ENCODE measurements at places on chromosomes 5 and 9.

DNA sequence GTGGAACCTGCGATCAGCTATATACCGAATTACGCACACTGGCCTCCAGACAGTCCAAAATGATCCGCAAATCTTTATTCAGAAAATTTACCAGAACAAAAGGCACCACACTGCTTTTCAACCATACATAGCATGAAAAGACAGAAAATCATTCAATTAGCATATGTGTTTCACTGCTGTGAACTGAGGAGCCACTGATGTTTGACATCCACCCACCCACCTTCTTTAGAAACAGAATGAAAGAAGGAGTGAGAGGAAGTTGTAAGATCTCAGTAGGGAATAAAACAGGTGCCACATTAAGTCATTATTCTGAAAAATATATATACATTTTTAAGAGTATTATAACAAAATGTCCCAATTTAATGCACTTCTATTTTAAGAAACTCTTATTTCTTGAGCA, 156.8 kb downstream of the NFIB start:
- no peak for DNase-seq

- no peak for DNase-seq
Measured at GRCh38 chr5:13276156-13276555, 668.3 kb downstream of the DNAH5 start.

DNA sequence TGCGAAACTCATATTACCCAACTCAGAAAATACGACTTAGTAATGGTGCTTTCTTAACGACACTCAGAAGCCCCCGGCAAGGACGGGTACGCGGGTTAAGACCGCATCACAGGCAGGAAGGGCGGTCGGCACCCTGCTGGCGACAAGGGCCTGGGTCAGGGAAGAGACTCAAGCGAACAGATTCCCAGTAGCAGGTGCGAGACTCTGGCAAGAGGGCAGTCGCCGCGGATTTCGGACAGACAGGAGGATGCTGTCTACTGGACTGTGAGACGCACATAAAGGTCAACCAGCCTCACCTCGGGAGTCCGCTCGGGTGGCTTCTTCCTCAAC, 398 bp downstream of the RAPGEF6 start:
- peak; percentile 73 for DNase-seq

- DNase-seq: peak; percentile 62
Measured at GRCh38 chr5:141512911-141513626, 24.2 kb downstream of the PCDHGC5 start.

DNA sequence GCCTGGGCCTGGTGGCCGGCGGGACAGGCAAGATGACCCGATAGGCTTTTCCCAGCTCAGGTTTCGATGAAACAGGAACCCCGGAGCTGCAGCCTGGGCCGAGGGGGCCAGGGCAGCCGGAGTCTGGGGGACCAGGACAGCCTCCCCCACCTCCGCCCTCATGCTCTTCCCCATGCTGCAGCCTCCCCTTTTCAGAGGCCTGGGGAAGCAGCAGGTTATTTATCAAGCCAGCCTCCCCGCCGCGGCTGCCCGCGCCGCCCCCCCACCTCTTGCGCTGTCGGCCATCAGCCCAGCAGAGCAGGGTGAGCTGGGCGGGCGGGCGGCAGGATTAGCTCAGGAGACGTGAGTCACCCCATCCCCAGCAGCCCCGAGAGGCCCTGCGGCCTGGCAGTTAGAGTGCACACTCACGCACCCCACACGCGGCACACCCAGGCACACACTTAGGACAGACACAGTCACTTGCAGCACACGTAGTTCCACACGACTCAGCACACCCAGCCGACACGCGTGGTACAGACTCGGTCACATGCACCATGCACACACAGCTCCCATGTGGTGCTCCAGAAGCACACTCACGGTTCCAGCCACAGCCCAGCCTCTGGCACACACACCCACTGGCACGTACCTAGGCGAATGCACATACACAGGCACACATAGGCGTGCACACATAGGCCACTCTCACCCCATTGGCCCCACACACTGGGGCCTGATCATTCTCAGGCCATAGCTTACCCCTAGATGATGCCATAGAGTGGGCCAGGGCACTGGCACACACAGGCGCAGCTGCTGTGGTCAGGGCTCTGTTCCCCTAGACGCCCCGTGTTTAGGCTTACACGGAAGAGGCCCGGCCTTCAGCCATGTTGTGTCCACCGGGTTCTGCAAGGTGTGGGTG, 13.0 kb downstream of the CXXC5 start:
- DNase-seq: no peak

DNA sequence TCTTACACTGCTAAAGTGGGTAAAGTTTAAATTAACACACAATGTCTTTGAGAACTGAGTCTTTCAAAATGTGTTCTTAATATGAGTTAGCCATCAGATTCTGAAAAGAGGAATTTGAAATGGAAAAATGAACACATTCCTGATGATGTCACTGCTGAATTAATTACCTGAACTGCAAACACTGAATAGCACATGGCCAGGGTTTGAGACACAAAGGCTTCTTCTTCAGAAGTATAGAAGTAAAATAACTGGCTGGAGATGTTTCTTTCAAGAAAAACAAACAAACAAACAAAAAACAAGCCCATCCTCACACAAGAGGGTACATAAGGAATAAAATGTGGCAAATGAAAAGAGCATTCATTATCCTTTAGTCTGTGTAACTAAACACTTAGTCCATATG, 7.1 kb downstream of the GLIS3 start:
- DNase-seq: no peak

DNA sequence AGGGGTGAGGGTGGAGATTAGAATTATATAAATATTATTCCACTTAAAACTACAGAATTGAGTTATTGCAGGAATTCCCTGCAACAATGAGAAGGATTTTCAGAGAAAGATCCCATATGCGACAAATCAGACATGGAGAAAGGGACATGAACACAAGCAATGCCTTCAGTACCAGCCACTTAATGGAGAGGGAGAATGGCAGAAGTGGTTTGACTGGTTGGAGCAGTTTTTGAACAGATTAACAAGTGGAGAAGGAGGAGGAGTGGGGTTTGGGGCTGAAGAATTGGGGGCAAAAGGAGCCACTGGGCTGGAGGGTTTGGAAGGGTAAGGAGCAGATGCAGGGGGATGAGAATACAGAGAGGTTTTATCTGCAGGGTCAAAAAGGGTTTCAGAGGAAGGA, 620.9 kb upstream of the PTPRD start:
- DNase-seq: no peak

- DNase-seq: no peak
Measured at GRCh38 chr5:169494941-169495548, 88.5 kb upstream of the SPDL1 start.

GRCh38 chr9:76594764-76595424, 135.9 kb downstream of the GCNT1 start:
- no peak for DNase-seq

GRCh38 chr9:18268381-18268780, 205.6 kb upstream of the ADAMTSL1 start:
- DNase-seq: no peak

- DNase-seq: no peak
Measured at GRCh38 chr5:42837601-42838000, 25.9 kb upstream of the SELENOP start.
